ENCODE measurements at places on chromosomes 1 and 21. TPM values are rescaled to one million over a fixed set of nuclear protein-coding genes. Genes with fewer than 3 reads are reported as not detected.

HIVEP3 gene
- 5.2 TPM for total RNA-seq

GRCh38 chr1:14666373-14666772 is 67.9 kb downstream of the KAZN start:
- no peak for DNase-seq

DNA sequence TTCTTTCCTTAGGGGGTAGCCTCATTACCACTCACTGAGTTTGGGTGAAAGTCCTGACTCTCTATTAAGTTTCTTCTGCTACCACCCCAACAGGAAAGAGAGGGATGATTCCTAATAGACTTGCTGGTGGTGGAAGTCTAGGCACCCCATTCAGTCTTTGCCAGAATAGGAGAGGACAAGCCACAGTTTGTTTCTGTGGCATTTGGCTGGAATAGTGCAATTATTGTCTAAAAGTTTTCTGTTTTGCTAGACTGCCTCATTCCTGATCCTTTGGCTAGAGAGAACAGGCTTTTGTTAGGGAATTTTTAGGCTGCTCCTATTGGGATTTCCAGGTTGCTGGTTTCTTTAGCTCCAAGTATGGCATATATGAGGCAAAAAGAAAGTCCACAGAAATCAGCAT is 9.9 kb upstream of the HJV start:
- DNase-seq: no peak

DNA sequence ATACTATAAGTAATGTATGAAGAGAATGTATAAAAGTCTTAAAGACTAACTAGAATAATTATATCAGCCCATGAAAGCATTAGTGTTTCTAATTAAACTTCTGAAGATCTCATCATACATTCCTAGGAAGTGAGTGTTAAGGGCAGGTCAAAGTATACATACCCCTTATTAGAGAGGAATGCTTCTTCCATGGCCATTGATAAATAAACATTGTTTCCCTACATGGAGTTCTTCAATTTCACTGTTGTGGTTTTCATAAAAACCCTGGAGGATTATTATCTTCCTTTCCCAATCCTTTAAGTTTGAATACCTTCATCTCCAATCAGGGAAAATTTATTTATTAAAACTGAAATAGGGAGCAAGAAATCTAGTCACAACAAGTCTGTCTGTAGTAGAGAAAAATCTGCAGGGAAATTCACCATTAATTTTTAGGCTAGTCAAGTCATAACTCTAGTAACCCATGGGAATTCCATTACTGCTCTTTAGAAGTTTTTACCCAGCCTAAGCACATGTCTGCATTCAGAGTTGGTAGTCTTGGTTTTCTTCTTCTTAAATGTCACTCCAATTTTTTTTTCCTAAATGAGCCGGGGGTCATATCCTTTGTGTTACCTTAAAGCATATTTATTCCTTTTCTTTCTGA is 147.0 kb downstream of the TNFSF18 start:
- DNase-seq: no peak

Measured in aorta (tissue), 5 donors.